ENCODE measurements at places on chromosomes 1 and 21. TPM values are rescaled to one million over a fixed set of nuclear protein-coding genes. Genes with fewer than 3 reads are reported as not detected.

DNA sequence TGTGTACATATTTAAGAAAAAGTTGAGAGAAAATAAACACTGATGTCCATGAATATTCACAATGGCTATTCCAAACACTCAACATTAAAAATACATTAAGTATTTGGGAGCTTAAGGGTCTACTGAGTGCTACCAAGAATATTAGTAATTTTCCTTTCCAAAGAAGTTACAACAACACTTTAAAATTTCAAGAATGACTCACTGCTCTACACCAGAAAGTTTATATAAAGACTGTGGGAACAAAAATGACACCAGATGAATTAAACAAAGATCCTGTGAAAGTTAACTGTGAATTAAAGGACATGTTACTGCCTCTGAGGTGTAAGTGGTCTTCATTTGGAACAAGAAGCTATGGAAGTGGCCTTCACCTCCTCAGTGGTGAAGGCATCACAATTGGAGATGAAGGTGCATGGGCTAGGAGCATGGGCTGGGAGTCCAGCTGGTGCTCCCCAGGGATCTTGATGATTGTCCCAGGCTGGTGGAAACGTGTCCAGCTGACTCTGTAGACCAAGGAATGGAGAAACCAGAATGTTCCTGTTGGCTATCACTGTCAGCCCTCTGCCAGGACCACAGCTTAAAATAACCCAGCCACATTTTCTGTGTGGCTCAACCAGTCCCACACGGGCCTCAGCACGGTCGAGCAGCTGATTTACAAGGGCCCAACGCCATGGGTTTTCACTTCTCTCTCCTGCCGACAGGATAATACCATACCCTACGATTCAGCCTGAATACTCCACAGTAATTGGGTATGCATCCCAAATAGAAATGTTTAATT, 28.8 kb downstream of the TAF5L start:
- no peak for DNase-seq

DNA sequence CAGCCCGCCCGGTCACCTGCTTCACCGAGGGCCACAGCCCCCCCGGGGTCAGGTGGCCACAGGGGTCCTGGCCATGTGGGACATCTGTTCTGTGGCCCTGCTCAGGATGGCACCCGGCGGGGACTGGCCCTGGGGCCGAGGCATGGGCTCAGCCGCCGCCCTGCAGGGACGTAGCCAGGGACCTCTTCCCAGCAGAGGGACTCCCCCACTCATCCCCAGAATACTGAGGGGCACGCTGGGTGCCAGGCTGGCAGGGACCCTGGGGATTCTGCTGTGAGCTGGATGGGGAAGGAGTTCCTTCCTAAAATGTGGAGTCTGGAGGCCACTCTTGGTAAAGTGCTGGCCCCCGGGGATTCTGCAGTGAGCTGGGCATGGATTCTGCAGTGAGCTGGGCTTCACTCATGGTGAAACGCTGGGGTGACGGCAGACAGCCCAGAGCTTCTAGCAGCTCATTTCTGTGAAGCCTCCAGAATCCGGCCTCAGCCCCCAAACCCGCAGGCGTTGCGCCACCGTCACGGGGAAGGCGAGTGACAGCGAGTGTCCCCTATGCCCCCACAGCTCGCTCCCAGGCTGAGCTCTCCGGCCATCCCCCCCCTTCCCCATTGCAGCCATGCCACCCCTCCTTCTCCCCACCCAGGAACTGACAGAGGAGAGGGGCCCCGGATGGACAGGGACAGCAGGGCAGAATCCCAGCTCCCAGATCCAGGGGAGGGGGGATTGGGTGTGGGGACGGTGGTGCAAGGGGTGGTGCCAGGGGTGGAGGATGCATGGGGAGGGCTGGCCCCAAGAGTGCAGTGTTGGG, 1.4 kb downstream of the ITGB2 start:
- no peak for DNase-seq

DNA sequence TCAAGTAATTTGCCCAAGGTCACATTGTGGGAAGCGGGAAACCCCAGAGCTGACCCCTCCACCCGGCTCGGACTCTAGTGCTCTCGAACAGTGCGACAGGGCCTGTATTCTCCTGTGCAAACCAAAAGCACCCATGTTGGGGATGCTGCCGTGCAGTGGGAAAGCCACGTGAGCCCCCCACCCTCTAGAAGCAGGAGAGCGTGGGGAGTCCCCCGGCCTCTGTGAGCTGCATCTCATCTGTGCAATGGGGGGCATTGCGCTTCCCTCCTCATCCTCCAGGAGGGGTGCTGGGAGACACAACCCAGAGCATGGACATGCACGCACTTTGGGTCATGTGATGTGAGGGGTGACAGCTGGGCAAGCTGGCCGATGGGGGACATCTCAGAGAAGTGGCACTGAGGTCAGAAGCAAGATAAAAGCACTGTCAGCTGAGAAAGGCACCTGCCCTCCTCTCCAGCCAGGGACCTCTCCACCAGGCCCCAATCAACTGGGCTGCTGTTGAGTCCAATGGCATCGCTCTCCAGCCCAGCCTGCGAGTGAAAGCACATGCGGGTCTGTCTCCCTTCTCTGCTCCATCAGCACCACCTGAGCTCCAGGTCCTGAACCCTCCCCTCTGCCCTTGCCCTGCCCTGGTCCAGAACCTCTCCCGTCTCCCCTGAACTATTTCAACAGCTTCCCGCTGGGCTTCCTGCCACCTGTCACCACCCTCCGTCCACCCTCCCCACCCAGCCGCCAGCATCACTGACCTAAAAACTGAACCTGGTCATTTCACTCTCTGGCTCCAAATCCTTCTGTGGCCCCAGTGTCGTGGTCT, 76.4 kb upstream of the IFFO2 start:
- DNase-seq, result no peak

- no peak for DNase-seq
These were observed 136.6 kb upstream of the CD34 start for GRCh38 chr1:208047476-208047934.

DNA sequence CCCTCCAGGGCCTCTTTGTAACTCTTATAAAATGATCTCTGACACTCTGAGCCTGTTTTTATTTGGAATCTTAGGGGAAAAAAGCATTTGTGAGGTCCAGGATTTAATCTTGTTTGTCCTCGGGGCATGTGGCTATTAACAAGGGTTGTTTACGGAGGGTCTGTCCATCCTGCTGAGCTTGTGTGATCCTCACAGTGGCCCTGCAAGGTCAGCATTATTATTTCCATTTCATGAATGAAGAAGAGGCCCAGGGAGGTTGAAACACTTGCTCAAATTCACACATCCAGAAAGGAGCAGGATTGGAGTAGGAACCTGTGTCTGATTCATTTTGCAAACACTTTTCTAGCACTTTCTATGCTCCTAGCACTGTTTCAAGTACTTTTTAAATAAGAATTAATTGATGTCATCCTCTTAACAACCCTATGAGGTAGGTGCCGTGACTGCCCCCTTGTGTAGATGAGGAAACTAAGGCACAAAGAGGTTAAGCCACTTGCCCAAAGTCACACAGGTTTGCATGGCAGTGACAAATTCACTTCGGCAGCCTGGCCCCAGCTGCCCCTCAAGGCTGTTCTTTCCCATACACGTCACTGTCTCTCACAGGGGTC, 178.9 kb downstream of the MIS18A start:
- no peak for DNase-seq

DNA sequence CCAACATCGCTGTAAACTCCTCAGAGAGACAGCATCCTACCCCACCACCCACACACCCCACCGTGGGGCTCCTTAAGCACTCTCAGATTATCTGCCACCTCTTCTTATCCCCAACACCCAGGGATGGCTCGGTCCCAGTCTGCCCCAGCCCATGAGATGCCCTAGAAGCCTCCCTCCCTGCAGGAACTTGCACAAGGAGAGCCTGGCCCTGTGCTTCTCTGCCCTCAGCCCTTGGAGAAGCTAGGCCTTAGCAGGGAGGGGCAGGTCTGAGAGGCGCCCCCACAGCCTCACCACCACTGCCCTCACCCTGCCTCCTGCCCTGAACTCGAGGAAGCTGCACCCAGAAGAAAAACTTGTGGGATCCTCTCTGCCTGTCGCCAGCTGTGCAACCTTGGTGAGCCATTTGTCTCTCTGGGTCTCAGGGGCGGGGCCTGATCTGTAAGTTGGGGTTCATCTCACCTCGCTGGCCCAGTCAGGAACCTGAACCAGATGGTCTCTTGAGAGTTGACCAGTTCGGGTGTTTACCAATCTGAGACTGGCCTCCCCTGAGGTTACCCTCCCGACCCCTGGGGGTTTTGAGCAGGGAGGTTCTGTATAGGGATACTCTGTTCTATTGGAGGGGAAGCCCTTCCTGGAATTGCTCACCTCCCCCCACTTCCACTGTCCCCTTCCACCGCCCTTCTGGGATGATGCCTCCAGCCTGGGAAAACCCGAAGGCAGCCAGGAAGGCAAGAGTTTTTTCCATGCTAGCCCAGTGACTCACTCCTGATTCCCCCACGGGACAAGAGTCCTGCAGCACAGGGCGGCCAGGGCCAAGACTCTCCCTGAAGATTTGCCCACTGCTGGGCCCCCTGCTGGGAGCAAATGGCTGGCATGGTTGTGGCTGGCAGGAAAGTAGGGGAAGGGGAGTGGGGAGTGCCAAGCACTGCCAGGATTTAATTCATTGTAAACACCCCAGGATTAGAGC, at the start of gene S100A3:
S100A3 (minus strand) TSS at position 537 of the 967 bp plus-strand sequence. CDS start 773 bp downstream, outside the sequence.
- DNase-seq, result peak; percentile 61

GRCh38 chr1:56516539-56517252, 62.7 kb downstream of the PLPP3 start:
- DNase-seq, result peak; percentile 11

GRCh38 chr1:228181645-228182034, 16.0 kb downstream of the IBA57 start:
- DNase-seq, result no peak

DNA sequence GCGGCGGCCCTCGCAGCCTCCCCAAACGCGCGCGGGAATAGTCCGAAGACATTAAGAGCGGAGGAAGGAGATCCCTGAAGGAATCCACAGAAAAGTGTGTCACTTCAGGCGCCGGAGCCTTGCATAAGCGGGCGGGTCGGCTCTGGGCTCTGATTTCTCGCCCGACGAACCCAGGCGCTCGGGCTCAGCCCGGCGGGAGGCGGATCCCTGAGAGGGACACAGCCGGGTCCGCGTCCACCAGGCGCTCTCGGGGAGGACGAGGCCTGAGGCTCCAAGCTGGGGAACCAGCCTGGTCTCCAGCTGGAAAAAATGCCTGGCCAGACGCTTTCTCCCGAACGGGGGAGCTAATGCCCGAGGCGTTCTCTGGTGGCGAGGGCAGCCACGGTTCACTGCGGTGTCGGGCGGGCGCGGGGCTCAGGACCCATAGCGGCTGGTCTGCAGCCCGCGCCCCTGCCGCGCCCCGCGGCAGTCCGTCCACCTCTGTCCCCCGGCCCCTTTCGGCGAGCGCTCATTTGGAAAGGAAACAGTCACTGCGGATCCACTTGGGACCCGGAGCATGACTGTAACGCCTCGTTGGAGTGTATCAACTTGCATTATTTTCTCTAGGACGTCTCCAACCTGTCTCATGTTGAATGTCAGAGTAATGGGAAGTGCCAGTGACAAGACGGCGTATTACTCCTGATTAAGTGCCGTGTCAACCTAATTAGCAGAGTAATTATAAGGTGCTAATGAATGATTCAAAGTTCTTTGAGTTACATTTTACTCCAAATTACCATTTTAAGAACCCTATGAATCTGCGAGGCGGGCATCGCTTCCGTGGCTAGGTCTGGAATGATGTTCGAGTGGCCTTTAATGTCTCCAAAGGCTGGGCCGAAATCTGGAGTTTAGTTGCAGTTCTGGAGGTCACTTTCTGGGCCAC, 1.6 kb upstream of the BARHL2 start:
- no peak for DNase-seq

GRCh38 chr1:88075813-88076212, 608.3 kb upstream of the PKN2 start:
- no peak for DNase-seq

GRCh38 chr1:31818206-31818605, 2.4 kb upstream of the SPOCD1 start:
- no peak for DNase-seq

GRCh38 chr1:109840011-109840629, 70.5 kb upstream of the CSF1 start:
- DNase-seq, result no peak

GRCh38 chr1:229759037-229759435, 133.0 kb downstream of the URB2 start:
- no peak for DNase-seq

DNA sequence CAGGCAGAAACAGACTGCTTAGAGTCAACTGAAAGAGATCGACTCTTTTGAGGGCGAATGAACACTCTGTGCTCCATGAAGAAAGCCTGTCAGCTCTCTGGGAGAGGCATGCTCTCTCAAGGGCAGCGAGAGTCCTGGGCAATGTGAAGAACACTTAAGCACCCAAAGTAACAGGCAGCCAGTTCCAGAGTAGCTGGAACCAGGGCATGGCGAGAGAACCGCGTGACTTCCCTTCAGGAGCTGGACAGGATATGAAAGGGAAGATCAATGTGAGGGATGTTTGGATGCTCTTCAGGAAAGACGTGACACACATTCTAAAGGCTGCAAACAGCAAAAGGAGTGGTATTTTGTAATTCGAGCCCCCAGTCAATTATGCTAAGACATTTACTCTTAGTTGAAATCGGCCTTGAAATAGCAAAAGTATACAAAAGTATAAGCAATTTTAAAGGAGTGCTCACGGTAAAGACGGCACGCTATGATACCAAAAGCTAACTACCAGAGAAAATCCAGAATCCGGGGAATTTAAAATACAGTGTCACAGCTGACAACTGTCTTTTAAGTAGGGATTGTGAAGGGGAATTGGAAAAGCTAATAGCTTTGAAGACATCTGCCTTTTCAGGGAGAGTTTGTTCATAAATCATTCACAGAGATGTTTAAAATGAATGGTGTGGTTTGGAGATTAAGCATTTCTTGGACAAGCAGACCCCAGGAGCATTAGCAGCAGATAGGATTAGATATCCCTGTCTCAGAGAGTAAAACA, 20.8 kb downstream of the ADAMTS5 start:
- DNase-seq, result no peak

- DNase-seq, result no peak
These were observed 117.5 kb upstream of the HOOK1 start for GRCh38 chr1:59697150-59697800.

GRCh38 chr1:5477716-5478115, 514.5 kb downstream of the NPHP4 start:
- DNase-seq, result no peak

DNA sequence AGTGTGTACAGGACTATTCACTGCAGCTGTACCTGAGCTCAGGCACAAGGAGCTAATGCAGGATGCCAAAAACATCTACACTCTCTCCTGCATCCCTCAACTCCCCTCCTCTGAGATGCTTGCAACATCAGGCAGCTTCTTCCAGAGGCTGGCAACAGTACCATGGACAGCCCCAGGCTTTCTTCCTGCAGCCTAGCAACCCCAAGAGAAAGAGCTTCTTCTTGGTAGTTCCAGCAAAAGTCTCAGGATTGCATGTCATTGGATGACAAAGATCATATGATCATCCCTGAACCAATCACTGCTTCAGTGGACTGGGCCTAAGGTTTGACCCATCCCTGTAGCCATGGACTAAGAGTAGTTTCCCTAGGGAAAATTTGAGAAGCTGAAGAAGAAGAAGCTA, 46.7 kb downstream of the CAMK2N1 start:
- no peak for DNase-seq

- DNase-seq, result no peak
These were observed 64.3 kb upstream of the ADARB1 start for GRCh38 chr21:45010096-45010495.

- DNase-seq, result no peak
These were observed 394.2 kb downstream of the DUSP10 start for GRCh38 chr1:221347706-221348105.

GRCh38 chr1:165857046-165857801, 29.8 kb downstream of the UCK2 start:
- DNase-seq, result peak; percentile 47

Gene TMEM51
- total RNA-seq, result 16.6 TPM

Gene SEMA6C
- total RNA-seq, result not detected

Gene FNBP1L
- total RNA-seq, result 8.3 TPM

Gene UHMK1
- 25.3 TPM for total RNA-seq

Gene WNT3A
- 0.49 TPM for total RNA-seq

Gene IKBKE
- 24.6 TPM for total RNA-seq

Gene KPRP
- total RNA-seq, result not detected

Gene GNG4
- 1.3 TPM for total RNA-seq

Gene MAP3K7CL
- total RNA-seq, result 2.0 TPM
